ENCODE measurements at places on chromosomes 13 and 19.

GRCh38 chr19:50924586-50924985 lies 13.4 kb upstream of the KLK4 start:
- DNase-seq = no peak

DNA sequence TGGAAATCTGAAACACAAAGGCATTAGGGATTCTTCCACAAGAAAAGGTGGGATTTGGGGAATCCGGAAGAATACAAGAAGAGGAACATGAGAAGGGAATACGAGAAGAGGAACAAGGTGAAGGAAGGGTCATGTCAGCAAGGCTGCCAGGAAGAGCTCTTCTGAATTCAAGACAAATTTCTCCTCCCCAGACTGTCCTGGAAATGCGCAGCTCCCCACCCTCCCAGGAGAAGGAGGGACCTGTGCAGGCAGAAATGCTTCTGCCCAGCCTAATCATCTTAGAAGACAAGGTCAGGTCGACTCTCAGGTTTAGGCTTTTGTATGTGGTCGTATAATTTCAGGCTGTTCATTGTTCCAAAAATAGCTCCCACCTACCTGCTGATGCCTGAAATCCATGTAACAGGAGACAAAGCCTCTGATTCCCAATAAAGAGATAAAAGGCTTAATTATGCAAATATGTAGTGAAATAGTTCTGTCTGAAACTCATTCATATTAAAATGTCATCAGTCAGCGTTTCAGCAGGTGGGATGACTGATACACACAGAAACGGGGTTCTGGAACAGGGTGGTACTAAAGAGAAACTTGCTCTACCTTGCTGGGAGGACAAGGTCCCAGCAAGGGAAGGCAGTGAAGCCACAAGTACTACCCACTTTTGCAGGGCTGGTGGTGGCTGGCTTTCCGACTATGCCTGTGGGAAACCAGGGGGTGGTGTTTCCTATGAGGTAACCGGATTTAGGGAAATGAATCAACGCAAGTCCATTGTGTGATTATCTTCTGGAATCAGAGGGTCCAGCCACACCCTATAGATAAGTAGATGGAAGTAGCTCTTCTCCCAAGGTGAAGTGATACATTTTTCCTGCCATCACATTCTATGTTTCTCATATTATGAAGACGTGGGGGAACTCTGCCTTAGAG lies 76.1 kb downstream of the KL start:
- DNase-seq = no peak

- no peak for DNase-seq
Observed at GRCh38 chr13:96781141-96781540, 213.1 kb downstream of the OXGR1 start.

DNA sequence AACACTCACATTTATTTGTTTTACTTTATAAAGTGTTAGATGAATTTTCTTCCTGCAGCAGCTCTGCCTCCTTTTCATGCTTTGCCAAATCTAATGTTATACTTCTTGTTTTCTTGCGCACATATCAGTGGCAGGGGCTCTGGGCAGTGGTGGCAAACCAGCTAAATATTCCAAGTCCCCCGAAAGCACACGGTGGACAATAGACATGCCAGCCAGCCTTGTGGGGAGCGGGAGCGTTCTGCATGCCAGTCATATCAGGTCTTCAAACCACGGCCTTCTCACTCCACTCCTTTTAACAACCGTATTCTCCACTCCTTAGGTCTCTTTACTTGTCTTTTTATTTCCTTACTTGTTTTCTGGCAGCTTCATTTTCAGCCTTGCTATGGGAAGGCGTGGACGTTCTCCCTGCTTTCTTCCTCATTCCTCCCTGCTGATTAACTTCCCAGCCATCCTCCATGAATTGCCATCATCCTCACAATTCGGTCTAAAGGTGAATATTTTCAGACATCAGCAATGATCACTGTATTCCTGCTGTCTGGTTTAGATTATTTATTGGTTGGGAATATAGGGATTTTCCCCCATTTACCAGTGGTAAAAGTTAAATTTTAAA lies 77.1 kb upstream of the WASF3 start:
- DNase-seq = no peak

DNA sequence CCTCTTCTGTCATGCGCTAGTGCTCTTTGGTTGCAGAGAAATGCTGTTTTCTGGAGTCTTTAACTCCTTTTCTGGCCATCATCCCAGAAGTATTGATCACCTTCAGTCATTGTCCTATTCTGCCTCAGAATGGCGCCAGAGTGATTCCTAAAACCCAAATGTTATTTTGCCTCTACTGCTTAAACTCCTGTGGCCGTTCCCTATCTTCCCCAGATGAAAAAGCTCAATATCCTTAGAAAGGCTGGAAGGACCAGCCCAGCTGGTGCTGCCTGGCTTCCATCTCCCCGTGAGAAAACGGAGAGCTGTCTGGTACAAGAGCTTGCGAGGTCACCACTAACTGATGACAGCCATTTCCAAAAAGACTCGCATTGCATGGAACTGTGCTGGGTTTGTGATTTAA lies 179.1 kb downstream of the RBM26 start:
- DNase-seq = no peak

DNA sequence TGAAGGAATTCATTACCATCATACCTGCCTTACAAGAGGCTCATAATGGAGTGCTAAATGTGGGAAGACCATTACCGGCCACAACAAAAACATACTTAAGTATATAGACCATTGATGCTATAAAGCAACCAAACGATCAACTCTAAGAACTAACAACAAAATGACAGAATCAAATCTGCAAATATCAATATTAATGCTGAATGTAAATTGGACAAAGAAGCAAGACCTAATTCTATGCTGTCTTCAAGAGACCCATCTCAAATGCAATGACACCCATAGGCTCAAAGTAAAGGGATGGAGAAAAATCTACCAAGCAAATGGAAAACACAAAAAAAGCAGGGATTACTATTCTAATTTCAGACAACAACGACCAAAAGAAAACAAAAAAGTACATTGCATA lies 52.3 kb upstream of the GPC6 start:
- no peak for DNase-seq

DNA sequence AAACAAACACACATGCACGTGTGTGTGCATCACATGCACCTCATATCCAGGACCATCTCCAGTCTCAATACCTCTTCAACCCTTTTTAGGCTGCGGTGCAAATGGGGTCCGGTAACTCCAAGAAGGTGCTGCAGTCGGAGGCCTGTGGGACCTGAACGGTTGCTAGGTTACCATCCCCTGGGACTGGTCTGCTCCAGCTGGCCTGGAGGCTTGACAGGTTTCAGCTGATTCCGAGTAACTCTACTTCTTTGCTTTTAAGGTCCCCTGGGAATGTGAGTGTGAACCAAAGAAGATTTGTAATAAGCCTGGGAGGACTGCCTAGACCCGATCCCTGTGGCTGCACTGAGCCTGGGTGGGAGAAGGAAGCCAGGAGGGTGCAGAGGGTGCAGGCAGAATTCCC lies 117.5 kb downstream of the CCNA1 start:
- DNase-seq = peak; percentile 53

- no peak for DNase-seq
Observed at GRCh38 chr13:112144616-112145550, 77.9 kb downstream of the SOX1 start.

DNA sequence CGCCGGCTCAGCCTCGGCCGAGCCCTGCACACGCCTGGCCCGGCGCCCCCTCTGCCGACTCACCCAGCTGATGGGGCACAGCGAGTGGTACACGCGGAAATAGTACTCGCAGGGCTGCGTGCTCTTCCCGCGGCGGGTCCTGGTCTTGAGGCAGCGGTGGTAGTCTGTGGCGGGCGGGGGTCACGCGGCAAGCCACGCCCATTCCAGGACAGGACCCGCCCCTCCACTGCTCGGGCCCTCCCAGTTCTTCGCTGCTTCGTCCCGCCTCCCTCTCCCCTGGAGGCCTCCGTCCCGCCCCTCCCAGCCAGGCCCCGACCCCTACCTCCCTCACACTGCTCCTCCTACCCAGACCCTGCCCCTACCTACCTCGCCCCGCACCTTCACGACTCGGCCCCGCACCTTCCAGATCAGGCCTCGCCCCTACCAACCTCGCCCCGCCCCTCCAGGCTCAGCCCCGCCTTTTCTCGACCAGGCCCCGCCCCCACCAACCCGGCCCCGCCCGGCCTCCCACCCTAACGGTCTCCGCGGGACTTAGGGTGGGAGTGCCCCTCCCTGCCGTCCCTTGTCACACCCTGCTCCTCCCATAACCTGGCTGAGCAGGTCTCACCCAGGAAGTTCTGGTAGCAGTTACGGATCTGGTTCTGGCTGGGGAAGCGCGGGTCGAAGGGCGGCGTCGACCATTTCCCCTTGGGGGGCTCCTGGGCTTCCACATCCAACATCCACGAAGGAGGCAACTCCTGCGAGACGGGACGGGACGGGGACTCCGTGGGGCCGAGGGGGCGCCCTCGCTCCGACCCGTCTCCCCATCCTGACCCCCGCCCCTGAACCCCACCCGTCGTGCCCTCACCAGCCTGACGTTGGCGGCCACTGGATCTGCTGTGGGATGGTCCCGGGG lies 469 bp downstream of the COX6B2 start:
- no peak for DNase-seq

DNA sequence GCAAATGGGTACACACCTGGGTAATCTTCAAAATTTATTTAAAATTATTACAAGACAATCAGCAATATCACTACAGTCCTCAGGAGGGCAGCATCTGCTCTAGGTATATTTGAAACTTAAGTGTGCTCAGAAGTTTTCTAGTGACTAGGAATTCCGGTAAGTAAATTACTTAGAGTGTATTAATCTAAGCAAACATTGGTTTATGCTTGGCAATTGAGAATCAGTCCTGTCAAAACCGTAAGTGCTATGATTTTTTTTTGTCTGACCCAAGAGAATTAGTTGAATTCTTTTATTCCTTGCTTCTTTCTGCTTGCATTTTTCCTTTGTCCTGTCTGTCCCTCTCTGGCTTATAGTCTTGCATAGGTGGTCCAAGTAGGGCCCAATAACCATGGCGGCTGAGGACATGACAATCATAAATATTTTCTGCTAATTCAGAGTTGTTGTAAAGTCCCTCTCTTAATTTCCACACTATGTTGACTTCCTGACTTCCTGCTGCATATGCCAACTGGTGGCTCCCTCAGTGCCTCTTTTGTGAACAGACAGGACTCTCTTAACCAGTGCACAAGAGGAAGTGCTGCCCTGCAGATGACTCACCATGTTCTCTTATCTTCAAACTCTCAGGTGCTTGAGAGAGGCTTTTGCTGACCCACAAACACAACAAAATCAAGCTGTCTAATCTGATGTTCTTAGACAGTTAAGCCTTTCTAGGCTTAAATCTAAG lies 82.2 kb downstream of the SLAIN1 start:
- no peak for DNase-seq

DNA sequence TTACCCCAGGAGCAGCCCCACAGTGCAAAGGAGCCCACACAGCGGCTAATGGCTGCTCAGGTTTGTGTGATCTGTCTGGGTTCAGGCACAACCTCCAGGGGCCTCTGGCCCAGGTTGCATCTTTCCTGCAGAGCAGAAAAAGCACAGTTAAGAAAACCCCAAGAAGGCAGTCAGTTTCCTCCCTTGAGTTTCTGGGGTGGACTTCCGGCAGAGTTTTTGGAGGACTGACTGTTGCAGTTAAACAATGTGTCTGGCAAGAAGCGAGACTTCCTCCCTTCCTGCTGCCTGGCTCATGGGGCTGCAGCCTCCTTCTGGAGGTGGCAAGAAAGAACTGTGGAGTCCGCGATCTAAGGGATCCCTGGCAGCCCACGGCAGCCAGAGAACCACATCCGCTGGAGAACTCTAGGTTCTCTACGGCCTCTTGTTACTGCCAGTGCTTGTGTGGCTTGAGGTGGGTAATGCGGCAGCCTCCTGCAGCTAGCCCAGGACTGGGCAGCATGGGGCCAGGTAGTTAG lies 114.4 kb downstream of the ZDHHC20 start:
- no peak for DNase-seq

GRCh38 chr19:50646074-50646807 lies 3.0 kb upstream of the C19orf81 start:
- no peak for DNase-seq

- DNase-seq = no peak
Observed at GRCh38 chr19:42487032-42487797, 41.1 kb downstream of the CEACAM1 start.

GRCh38 chr13:49502954-49503353 lies 7.2 kb downstream of the PHF11 start:
- no peak for DNase-seq

DNA sequence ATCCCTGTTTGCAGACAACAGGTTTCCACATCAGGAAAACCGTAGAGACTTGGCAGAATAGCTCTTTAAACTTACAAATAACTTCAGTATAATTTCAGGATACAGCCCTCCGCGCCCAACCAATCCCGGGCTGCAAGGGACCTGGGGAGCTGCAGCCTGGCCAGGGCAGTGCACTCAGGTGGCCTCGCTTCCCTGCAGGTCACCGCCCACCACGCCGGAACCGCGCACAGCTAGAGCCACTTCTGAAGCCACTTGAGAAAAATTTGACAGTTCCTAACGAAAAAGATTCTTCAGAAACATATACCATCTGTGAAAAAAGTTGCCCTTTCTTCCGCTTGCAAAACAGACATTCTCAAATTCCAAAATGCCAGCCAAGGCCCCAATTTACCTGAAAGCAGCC lies 11.1 kb downstream of the ZNF91 start:
- no peak for DNase-seq

GRCh38 chr13:51905787-51906186 lies 44.0 kb downstream of the CCDC70 start:
- DNase-seq = no peak

- DNase-seq = peak; percentile 98
Observed at GRCh38 chr19:42032431-42032830, 37.6 kb downstream of the GRIK5 start.

DNA sequence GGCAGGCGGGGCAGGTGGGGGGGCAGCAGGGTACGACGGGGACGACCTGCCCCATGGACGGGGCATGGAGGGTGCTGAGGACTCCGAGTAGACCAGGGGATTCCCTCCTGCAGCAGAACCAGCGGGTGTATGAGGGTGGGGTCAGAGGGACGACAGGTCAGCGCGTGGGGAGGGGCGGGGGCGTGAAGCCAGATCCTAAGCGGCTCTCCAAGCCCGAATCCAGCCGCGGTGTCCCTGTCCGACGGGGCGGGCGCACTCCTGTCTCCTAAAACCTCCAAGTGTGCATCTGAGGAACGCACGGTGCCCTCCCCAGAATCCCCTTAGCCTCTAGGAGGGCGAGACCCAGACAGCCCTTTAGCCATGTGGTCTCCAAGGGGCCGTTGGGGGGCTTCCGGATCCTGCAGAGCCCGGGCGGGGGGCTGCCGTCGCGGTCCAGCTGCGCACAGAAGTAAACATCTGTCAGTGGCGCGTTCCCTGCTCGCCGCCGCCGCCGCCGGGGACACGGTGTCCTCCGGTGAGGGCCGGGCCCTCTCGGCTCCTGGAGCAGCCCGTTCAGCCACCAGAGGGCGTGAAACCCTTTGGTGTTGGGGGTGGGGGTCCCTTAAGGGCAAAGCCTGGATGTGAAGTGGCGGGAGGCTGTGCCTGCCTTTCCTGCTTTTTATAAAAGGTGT lies 730 bp downstream of the NRTN start:
- DNase-seq = peak; percentile 68

- DNase-seq = no peak
Observed at GRCh38 chr19:38437295-38437694, 3.8 kb downstream of the RYR1 start.

DNA sequence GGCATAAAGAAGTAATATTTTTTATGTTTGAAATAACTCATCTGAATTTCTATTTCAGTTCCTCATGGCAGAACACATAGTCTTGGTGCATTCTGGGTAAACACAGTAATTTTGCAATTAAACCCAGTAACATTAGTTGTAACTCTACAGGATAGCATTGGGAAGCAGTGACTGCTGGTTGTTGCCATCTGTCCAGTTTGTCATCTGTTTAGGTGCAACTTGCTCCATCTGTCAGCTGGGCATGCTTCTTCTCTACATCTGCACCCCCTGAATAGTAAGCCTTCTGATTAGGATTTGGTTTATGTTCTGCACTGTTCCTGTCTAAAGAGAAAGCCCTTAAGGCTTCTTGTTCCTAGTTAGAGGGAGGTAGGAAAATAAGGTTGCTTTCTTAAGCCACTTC lies 63.5 kb upstream of the CSNK1A1L start:
- DNase-seq = no peak
